ENCODE measurements at places on chromosomes 6 and 20. TPM values are rescaled to one million over a fixed set of nuclear protein-coding genes. Genes with fewer than 3 reads are reported as not detected.

The CD40 gene
- polyA plus RNA-seq: 1.5 TPM

The C6orf163 gene
- 2.4 TPM for polyA plus RNA-seq

The SLCO4A1 gene
- 18.2 TPM for polyA plus RNA-seq

The MYO6 gene
- 73.5 TPM for polyA plus RNA-seq

The IRAK1BP1 gene
- polyA plus RNA-seq: 8.1 TPM

The LY6G6D gene
- polyA plus RNA-seq: not detected

The MATN4 gene
- not detected for polyA plus RNA-seq

The DEFB132 gene
- not detected for polyA plus RNA-seq

The GINM1 gene
- 12.9 TPM for polyA plus RNA-seq

The UST gene
- 7.2 TPM for polyA plus RNA-seq

The PRICKLE4 gene
- not detected for polyA plus RNA-seq

The SAMD5 gene
- 0.62 TPM for polyA plus RNA-seq

The B3GAT2 gene
- 5.5 TPM for polyA plus RNA-seq

The BPIFA1 gene
- not detected for polyA plus RNA-seq

The RAB44 gene
- polyA plus RNA-seq: not detected

The TFAP2B gene
- 0.35 TPM for polyA plus RNA-seq

The TFAP2A gene
- polyA plus RNA-seq: 4.4 TPM
